GM04503 (cell line): ENCODE measurements at places on chromosomes 1 and 21.

- no peak for DNase-seq
These were observed 16.2 kb downstream of the LAPTM5 start for GRCh38 chr1:30741239-30741894.

DNA sequence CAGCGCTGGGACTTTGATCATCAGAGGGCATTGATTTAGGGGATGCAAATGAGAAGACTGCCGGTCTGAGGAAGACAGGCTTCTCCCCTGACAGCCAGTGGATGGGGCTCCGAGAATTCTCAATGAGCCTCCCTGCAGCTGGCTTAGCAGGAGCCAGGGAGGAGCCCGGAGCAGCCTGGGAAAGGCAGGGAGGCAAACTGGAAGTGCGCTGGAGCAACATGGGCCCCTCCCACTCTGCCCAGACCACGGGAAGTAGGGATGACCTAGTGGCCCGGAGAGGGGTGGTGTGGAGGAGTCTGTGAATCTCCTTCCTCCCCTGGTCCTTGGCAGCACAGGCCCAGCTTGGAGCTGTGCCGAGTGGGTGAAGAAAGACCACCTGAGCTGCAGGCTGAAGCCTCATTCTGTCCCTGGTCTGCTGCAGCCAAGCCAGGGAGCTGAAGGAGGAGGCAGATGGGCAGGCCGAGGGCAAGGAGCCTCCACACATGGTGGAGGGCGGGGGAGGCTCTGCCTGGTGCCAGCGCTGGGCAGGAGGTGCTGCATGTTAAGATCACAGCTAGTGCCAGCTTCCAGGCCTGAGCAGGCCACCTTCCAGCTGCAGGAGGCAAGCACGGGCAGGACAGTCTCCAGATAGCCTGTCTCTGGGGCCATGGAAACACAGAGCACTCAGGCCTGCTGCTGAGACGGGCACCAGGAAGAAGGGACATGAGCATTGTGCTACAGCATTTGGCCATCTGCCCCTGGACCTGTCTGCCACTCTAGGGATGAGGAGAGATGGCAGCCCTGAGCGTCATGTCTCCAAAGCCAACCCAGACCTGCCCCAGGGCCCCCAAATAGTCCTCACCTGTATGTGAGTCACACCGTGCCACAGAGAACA is 12.2 kb upstream of the CLSTN1 start:
- no peak for DNase-seq

DNA sequence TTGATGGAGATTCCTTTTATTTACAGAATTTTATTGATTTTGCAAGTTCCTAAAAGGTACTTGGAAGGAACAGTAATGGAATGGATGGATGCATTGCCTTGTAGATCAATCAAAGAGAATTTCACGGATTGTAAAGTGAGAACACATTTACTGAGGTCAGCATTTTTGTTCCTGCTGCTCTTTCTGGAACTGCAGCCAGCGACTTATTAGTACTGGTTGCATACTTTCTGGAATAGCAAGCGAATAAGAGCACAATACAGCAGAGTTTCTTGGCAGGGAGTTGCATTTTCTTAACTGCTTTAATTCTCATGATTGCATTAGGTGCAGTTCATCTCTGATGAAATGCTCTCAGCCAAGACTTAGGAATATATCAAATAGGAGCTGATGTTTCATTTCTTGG is 106.1 kb upstream of the CHODL start:
- DNase-seq = no peak

DNA sequence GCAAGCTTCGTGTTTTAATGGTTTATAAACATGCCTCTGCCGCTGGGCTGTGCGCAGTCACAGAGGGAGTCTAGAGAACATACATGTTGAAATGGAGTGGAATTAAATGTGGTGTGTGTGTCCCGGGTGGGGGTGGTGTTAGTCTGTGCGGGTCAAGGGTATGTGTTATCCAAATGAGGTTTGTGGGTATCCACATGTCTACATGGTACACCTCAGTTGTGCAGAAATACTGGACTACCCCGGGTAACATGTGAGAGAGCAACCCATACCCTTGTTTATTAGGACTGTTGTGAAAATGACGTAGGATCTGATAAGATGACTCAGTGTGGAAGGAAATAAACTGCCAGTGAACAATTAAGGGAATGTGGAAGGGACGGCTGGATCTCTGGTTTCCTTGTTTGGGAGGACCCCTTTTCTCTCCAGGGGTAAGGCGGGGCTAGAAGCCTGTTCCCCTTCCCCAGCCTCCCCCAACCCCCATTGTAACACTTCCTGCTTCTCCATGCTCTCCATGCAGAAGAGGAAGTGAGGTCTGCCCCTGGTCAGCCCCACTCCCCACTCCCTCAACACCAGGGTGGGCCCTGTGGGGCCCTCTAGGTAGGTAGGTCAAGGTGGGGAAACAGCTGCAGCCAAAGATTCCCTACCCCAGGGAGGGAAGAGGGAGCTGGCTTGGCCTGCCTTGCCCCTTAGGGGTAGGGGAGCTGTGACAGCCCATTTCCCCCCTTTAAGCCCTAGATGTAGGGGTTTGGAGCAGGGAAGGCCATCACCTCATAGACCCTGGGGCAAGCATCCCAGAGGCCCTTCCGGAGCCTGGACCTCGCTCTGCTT is 690 bp downstream of the EPS8L3 start:
- no peak for DNase-seq

GRCh38 chr1:85276978-85277639 is 677 bp upstream of the BCL10 start:
- no peak for DNase-seq
